ENCODE measurements at places on chromosomes 13 and 19. TPM values are rescaled to one million over a fixed set of nuclear protein-coding genes. Genes with fewer than 3 reads are reported as not detected.

The LIM2 gene
- not detected for total RNA-seq

The VN1R4 gene
- total RNA-seq = not detected

The CD320 gene
- 102 TPM for total RNA-seq

The MISP gene
- 105 TPM for total RNA-seq

The SCEL gene
- total RNA-seq = 0.78 TPM

The ZNF221 gene
- 1.1 TPM for total RNA-seq

The GNA15 gene
- 0.08 TPM for total RNA-seq

The PTPRH gene
- 5.8 TPM for total RNA-seq

The UTP14C gene
- 7.8 TPM for total RNA-seq

The PSG1 gene
- 0.22 TPM for total RNA-seq

The OR10H1 gene
- not detected for total RNA-seq

The CERS4 gene
- total RNA-seq = 3.8 TPM

The CASP14 gene
- total RNA-seq = not detected

The ZNF181 gene
- total RNA-seq = 10.9 TPM

The AMER2 gene
- not detected for total RNA-seq

The DACH1 gene
- total RNA-seq = not detected

The ZNF100 gene
- total RNA-seq = not detected

The INSL3 gene
- total RNA-seq = 0.37 TPM
